Stimulated activated CD4-positive, alpha-beta T cell treated with anti-CD3 and anti-CD28 coated beads, Interleukin-12 subunit alpha, Interleukin-12 subunit beta, amount 100 ng/mL, for 4 hours (primary cell): ENCODE measurements at places on chromosomes 13 and 19.

GRCh38 chr13:21883713-21884112, 212.8 kb downstream of the FGF9 start:
- no peak for DNase-seq

DNA sequence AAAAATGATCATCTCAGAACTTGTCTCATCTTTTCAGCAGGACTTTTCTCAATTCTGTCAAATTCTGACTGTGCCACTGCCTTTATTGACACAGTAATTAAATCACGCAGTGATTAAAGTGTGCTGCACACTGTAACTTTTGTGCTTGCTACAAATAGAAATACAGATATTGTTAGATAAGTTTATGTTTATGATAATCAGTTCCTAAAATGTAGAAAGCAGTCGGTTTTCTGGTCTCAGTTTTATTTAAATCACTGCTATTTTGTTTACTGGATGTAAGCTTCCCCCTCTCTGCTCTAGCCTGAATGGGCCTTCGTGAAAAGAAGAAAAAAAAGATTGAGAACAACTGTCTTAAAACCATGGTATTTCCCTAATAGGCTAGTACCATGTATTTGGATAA, 258.8 kb upstream of the STARD13 start:
- DNase-seq, result no peak

DNA sequence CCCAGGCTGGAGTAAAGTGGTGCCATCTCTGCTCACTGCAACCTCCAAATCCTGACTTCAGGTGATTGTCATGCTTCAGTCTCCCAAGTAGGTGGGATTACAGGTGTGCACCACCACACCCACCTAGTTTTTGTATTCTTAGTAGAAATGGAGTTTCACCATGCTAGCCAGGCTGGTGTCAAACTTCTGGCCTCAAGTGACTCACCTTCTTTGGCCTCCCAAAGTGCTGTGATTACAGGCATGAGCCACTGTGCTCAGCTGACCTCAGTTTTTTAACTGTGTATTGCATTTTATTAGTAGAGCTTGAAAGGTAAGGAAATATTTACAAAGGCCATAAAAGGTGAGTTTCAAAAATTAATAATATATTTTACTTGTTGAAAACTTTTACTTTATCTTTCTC, 2.3 kb downstream of the ZNF726 start:
- DNase-seq, result no peak

GRCh38 chr13:59342400-59342799, 821.3 kb downstream of the DIAPH3 start:
- no peak for DNase-seq

- no peak for DNase-seq
Measured at GRCh38 chr19:9910625-9911024, 25.7 kb downstream of the OLFM2 start.

- DNase-seq, result no peak
Measured at GRCh38 chr13:32917504-32917903, 98.7 kb upstream of the KL start.

- DNase-seq, result no peak
Measured at GRCh38 chr13:18921063-18921462, 260.6 kb downstream of the TUBA3C start.

GRCh38 chr19:13054626-13055212, 47.9 kb downstream of the LYL1 start:
- no peak for DNase-seq

- peak; percentile 37 for DNase-seq
Measured at GRCh38 chr13:99214232-99214631, 13.6 kb downstream of the UBAC2 start.

DNA sequence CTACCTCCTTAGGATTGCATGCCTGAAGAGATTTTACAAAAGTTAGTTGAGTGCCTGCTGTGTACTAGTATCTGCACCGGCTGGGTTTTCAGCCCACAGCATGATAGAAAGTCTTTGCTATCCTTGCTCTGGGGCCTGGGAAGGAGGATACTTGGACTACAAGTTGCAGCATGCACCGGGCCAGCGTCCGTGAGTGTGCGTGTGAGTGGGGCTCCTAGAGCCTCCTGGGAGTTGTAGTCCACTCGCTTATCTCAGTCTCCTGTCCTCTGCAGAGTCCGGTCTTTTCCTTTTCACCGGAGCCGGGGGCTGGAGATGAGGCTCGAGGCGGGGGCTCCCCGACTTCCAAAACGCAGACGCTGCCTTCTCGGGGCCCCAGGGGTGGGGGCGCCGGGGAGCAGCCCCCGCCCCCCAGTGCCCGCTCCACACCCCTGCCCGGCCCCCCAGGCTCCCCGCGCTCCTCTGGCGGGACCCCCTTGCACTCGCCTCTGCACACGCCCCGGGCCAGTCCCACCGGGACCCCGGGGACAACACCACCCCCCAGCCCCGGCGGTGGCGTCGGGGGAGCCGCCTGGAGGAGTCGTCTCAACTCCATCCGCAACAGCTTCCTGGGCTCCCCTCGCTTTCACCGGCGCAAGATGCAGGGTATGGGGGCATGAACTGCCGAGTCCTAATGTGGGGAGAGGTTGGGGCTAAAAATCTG, 20.6 kb downstream of the BRSK1 start:
- DNase-seq, result no peak

DNA sequence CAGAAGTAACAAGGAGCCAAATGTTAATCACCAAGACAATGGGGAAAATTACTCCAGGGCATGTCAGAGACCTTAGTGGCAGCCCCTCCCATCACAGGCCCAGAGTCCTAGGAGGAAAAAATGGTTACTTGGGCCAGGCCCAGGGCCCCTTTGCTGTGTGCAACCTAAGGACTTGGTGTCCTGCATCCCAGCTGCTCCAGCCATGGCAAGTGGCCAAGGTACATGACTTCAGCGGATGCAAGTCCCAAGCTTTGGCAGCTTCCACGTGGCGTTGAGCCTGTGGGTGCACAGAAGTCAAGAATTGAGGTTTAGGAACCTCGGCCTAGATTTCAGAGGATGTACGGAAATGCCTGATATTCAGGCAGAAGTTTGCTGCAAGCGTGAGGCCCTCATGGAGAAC, 46.7 kb downstream of the OR10H4 start:
- DNase-seq, result no peak

DNA sequence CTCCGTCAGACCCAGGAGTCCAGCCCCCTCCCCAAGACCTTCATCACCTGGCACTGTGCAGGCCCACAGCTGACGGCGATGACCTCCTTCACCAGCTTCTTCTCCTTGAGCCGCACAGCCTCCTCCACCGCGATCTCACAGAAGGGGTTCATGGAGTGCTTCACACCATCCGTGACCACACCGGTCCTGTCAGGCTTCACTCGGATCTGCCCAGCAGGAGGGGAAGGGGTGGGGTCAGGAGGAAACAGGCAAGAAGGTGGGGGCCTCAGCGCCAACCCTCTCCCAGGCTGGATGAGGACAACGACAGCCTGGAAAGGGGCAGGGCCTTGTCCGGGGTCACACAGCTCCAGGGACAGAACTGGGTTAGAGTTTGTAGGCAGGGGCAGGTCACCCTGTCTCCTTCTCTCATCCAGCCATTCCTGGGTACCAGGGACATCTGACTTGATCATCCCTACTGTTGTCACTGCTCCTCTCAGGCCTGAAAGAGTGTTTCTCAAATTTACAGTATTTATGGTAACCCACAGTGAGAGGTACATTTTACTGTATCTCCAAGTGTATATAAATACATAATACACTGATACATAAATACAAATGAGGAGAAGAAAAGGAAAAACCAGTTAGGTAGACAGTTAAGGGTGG, 12.0 kb downstream of the ETFB start:
- DNase-seq, result no peak
